ENCODE measurements at places on chromosomes 12 and 14. TPM values are rescaled to one million over a fixed set of nuclear protein-coding genes. Genes with fewer than 3 reads are reported as not detected.

- DNase-seq: no peak
Observed at GRCh38 chr14:90911121-90911520, 94.9 kb upstream of the TTC7B start.

DNA sequence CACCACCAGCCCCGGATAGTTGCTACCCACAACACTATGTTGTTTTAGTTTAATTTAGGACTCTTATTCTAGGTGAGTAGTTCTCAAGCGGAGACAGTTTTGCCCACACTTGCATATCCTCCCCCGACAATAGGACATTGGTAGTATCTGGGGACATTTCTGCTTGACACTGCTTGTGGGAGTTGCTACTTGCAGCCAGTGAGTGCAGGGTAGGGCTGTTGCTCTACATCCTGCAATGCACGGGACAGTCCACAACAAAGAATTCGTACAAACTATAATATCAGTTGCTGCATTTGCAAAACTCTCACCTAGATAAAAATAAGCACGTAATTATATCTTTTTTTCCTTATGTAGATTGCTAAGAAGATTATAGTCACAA is 111.8 kb upstream of the DNM1L start:
- no peak for DNase-seq

DNA sequence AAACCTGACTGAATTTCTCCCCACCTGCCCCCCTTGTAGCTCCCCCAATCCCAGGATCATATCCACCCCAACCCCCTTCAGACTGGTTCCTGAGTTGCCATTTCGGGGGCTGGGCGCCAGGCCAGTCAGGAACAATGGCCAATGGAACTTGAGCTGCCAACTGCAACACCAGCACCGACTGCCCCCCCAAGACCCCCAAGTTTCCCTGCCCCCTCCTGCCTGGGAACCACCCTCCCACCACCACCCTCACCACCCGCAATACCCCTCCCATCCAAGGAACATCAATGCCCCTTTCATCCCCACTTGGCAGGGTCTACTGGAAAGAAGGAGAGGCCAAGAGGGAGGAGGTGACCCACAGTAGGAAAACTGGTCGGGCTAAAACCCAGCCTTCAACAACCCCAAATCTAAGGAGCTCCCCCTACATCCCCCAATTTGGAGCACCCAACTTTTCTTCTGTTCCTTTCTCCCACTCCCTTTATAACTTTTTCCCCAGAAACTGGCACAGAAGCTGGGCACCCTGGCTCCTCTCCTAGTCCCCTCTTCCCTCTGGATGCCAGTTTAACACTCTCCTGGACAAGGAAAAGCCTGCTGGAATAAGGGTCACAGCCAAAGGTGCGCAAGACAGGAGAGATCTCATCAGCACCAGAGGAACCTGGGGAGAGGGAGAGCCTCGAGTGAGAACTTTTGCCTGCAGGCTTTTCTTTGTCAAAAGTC is 1.6 kb upstream of the NDRG2 start:
- DNase-seq: no peak

Gene TSHR
- total RNA-seq: 0.29 TPM

DNA sequence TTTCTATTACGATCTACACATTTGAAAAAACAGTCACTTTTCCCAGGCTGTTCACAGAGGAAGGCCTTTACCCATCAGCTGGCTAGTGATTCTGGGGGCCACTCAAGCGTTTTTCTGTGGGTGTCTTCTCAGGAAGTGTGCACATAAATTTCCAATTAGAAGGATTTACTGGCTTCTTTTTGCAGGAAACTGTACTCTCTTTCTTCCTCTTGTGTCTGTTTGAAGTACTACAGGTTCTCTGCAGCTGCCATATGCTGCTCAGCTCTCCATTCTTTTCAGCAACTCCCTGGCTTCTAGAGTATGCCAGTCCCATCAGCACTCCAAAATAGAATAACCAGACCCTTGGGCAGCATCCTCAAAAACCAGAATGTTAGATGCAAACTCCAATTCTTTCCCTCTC is 110.4 kb upstream of the NAV3 start:
- no peak for DNase-seq

DNA sequence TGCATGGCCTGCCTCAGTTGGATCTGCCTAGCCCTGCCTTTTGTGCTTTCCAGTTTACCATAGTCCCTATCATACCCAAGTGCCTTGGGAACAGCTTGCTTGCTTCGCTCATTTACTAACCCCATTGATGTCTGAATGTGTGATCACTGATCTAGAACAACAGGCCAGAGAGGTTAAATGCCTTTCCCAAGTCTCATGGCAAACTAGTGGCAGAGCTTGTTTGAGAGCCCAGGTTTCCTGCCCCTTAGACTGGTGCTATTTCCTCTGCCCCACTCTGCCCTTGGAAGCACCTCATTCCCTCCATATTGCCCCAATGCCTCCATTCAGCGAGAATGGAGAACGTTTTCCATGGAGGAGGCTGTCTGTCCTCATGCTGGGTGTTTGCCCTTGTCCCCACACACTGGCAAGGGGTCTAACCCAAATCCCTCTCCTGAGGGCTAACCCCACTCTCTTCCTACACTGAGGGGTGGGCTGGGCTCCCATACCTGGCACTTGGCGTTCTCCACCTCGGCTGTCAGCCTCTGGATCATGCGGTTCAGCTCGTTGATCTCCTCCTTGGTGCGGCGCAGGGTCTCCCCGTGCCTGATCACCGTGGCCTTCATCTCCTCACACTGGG is 19.8 kb downstream of the KRT7 start:
- peak; percentile 14 for DNase-seq

- DNase-seq: no peak
Observed at GRCh38 chr14:45364565-45365156, 111.7 kb upstream of the MIS18BP1 start.

Gene SERPINA9
- not detected for total RNA-seq

Gene CLEC2A
- not detected for total RNA-seq

- DNase-seq: no peak
Observed at GRCh38 chr12:55933799-55934742, 3.1 kb downstream of the DGKA start.

Gene TBC1D30
- total RNA-seq: 0.60 TPM

- no peak for DNase-seq
Observed at GRCh38 chr12:7601406-7601805, 64.3 kb downstream of the APOBEC1 start.

Gene C1R
- total RNA-seq: 1,008 TPM

DNA sequence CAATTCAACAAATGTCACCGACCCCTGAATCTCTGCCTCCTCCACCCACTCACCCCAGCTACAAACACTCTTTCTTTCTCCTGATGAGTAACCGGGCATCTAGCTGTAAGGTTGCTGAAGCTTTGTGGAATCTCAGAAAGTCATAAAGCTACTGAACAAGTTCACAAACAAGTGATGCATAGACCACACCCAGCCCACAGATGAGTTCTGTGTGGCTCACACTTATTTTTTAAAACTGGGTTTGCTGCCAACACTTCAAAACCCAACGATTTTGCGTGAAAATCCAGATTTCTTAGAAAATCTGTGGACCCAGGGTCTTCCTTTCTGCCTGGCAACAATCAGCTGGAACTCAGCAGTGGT is 96.1 kb downstream of the APAF1 start:
- DNase-seq: no peak

GRCh38 chr14:101972126-101972866 is 7.9 kb downstream of the DYNC1H1 start:
- DNase-seq: peak; percentile 94

- DNase-seq: no peak
Observed at GRCh38 chr14:24847568-24848095, 202.3 kb downstream of the STXBP6 start.

Gene KRT2
- total RNA-seq: not detected

- peak; percentile 89 for DNase-seq
Observed at GRCh38 chr12:101697197-101697929, at the start of gene CHPT1. Gene CHPT1, plus strand, starts transcription at chr12:101697640. Its CDS starts 222 bp downstream, at chr12:101697862.

Gene KRT77
- total RNA-seq: not detected

DNA sequence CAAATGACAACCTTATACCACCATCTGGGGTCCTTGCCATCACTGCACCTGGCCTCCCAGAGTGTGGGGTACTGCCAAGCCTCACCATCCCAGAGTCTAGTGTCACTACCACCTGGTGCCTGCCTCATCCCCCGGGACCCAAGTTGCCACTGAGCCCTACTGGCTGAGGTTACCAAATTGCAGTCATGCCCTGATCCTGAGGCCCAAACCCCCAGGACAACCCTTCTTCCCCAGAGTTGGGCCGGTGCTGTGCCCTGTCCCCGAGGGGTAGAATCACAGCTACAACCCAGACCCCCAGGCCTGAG is 8.4 kb upstream of the SFSWAP start:
- DNase-seq: no peak

Gene TAS2R8
- total RNA-seq: not detected

- DNase-seq: no peak
Observed at GRCh38 chr12:127785986-127786590, 480.9 kb upstream of the TMEM132C start.

Gene PLCZ1
- not detected for total RNA-seq

- no peak for DNase-seq
Observed at GRCh38 chr14:104676694-104677511, 12.5 kb upstream of the INF2 start.

Gene TEP1
- total RNA-seq: 36.1 TPM

- peak; percentile 94 for DNase-seq
Observed at GRCh38 chr12:20369305-20370013, 1.1 kb downstream of the PDE3A start.

Gene MYO1A
- total RNA-seq: 1.0 TPM

Gene CLEC1B
- not detected for total RNA-seq
